ENCODE measurements at places on chromosomes 2 and 18.

DNA sequence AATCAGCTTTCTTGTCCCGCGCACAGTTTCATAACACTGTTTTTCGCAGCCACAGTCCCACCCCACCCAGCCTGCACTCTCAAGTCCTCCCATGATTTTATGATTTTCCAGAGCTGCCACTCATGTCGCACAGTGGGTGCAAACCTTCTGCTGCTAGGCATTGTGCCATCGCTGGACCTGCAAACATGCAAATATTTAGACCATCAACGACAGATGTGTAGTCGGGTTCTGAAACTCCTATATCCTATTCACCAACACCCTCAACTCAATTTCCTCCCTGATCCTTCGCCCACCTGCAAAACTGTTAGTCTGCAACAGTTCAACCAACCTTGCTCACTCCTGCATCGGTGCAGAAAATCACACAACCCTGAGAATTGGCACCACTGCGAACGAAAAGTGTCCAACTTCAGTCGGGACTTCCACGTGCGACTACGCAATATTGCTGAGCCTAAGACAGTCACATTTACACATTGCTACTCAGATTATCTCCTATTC is 871 bp upstream of the ALS2 start:
- no peak for DNase-seq

DNA sequence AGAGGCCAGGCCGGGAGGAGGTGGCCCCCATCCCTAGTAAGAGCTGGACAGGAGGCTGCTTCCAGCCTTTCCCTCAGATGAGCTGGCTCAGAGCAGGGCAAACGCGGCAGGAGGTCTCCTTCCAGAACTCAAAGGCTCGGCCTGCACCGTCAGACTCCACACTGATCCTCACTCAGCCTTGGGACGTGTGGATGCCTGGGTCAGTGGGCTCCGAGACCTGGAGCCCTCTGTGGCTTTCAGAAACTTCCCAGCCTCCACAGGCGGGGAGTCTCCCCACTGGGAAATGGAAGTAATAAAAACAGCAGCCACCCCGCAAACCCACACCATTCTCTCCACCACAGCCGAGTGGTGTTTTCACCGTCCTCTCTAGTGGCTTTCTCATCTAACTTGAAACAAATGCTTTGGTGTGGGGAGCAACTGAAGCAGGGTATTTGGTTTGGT is 54.3 kb downstream of the INPP5D start:
- no peak for DNase-seq

GRCh38 chr18:7809978-7810377 is 242.9 kb downstream of the PTPRM start:
- DNase-seq, result no peak

DNA sequence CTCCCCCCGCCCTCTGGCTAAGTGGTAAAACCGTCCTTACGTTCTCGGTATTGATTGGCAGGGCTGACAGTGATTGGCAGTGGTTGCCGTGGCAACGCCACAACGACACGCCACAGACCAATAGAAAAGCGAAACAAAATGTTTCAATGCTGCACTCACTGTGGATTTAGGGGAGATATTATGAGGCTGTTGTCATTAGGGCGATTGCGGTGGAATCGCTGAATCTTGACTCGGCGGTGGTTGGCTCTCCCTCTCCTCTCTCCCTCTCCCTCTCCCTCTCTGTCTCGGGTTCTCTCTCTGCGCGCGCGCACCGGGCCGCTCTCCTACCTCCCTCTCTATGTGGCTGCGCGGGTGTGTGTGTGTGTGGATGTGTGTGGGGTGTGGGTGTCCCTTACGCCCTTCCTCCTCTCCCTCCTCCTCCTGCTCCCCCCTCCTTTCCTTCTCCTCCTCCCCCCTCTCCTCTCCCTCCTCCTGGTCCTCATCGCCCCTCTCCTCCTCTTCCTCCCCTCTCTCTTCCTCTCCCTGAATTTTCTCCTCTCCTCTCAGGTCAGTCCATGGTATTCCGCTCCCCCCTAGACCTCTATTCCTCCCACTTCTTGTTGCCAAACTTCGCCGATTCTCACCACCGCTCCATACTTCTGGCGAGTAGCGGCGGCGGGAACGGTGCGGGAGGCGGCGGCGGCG is at the start of gene SIX3:
TSS of gene SIX3 (plus strand) at position 152 of the 684 bp plus-strand sequence. CDS start at position 555, 403 bp downstream.
- no peak for DNase-seq

GRCh38 chr2:130834931-130835765 is 1.6 kb upstream of the ARHGEF4 start:
- DNase-seq, result no peak

GRCh38 chr18:73674125-73674865 is 473.3 kb downstream of the FBXO15 start:
- DNase-seq, result no peak

Data from iPS DF 19.7 (cell line).